ENCODE measurements at places on chromosomes 5 and 9.

DNA sequence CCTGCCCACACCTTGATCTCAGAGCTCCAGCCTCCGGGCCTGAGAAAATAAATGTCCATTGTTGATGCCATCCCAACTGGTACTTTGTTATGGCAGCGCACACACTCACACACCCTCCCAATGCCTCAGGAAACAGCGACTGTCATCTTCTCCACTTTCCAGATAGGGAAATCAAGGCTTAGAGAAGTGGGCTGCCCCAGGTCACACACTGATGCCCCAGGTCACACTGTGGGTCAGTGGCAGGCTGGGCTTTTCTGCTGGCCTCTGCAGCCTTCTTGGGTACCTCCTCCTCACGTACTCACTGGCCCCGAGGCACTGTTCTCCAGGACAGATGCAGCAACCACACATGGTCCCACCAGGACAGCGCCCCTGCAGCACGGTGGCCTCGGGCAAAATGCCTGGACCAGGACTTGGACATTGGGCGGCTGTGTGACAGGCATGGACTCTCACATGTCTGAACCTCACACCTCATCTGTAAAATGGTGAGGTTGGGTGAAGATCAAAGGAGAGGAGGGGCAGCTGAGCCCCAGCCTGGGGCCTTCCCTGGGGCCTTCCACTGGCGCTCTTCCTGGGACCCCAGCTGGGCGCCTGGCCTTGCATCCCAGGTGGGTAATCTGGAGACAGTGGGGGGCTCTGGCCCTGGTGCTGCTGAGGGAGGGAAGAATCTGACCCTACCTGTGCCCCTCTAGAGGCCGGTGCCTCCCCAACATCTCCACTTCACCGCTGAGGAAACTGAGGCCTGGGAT lies 156.0 kb downstream of the COL23A1 start:
- DNase-seq: no peak

DNA sequence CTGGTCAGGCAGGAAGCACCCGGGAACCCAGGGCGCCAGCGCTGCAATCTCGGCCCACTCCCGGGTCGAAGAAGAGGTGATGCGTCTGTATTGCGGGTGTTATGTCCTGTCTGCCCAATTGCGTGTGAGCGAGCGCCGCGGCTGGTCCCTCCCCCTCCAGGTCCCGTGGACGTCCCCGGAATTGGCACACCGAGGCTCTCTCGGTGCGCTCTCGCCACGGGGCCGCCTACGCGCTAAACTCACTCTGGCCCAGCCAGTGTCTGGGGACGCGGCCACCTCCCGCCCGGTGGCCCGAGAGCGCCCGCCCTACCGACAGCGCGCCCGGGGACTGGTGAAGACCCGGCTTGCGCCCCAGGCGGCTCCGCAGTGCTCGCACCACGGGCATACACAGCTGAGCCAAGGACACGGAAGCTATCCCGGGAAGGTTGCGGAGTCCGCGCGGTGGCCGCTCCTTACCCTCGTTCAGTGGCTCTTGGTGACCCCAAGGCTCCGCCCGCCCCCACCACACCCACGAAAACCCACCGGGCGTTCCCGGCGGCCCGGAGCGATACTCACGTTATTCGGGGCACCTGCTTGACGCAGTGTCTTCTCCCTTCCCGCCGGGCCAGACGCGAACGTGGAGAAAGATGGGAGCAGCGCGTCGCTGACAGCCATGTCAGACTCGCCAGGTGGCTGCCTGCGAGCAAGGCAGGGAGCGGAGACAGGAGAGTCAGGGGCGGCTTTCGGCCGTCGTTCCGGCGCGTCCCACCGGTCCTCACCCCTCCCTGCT lies 1.0 kb downstream of the KLF4 start:
- DNase-seq: no peak

DNA sequence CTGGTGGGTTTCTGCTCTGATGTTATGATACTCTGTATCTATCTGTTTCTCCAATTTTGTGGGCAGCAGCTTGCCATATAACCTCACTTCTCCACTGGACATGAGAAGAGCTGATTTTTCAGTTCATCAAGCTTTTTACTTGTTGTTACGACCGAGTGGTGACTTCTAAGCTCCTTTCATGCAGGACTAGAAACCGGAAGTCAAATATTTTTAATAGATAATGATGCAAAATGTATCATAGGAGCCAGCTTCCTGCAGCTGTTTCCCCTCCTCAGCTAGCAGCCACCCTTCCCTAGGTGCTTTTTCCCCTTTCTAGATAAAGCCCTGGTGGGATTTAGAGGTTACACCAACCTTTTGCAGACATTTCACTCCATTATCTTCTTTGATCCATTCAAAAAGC lies 17.0 kb upstream of the ADAM19 start:
- no peak for DNase-seq

DNA sequence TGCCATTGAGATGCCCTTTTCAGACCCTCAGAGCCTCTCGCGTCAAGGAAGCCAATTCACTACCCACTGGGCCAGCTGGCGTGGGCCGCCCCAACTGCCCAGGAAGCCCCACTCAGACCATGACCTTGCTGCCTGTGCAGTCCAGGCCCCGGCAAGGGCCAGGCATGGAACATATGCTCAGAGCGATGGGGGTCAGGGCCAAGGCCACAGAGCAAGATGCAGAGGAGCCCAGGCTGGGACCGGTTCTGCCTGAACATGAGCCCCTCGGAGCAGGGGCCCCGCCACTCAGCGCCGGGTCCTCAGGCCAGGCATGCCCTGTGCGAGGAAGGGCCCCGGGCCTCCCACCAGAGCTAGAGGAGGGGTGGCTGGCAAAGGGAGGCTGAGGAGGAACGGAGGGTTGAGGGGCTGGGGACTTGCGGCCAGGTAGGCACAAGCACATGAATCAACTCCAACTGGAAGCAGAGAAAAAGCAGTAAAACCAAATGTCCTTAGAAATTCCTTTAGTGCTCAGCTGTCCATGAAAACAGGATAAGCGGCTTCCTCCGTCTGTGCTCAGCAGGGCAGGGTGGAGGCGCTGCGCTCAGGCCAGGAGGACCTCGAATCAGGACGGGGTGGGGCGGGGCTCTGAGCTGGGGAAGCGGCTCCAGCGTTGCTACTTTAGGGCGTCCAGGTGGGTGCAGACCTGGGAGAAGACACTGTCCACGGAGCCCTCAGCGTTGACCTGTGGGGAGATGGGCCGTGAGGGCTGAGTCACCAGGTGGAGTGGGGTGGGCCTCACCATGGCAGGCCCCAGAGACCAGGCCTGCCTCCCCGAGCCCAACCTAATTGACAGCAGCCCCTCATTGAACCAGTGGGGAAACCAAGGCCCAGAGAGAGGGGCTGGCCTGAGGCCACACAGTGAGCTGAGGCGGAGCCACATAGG lies 9.9 kb downstream of the AK1 start:
- DNase-seq: no peak

DNA sequence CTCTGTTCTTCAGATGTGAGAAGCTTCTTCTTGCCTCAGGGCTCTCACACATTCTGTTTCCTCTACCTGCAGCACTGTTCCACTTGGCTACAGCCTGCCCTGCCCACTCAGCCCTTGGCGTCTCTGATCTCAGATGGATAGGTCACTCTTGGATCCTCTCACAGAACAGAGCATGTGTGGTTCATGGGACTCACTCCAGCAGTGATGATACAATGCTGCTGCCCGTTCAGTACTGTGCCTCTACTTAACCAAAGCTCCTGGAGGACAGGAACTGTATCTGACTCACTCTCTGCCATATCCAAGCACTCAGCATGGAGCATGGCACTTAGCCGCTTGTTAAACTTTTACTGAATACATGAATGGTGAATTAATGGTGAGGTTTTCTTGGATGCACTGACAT lies 3.4 kb upstream of the SPINK4 start:
- no peak for DNase-seq

- no peak for DNase-seq
Measured at GRCh38 chr5:180642181-180642775, 7.1 kb downstream of the FLT4 start.

GRCh38 chr9:121026260-121026691 lies 23.8 kb downstream of the C5 start:
- no peak for DNase-seq

DNA sequence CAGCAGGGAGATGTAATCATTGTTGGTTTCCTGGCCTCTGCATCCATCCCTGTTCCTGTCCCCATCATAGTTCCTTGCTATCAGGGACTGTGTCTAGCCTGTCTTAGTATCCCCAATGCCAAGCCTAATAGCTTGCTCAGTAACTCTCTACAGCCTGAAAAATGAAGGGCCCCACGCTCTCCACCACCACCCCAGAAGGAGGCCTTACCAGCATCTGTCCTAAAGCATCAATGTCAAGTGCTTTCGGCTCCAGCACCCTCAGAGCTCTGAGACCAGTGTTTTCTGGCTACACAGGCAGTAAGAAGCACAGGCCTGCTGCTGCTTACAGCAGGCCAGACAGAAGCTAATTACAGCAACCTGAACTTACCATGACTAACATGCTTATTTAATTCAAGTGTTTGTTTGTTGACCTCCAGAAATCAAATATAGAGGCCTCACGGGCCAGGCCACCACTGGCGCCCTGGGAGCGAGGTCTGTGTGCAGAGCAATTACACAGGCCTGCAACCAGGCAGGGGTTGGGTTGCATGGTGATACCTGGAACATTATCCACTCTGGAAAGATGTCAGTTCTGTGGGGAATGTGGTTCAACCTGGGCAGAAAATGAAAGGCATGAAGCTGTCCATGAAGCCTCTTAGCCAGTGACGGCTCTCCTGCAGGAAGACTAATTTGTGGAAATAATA lies 124.3 kb downstream of the SLC1A3 start:
- DNase-seq: no peak

DNA sequence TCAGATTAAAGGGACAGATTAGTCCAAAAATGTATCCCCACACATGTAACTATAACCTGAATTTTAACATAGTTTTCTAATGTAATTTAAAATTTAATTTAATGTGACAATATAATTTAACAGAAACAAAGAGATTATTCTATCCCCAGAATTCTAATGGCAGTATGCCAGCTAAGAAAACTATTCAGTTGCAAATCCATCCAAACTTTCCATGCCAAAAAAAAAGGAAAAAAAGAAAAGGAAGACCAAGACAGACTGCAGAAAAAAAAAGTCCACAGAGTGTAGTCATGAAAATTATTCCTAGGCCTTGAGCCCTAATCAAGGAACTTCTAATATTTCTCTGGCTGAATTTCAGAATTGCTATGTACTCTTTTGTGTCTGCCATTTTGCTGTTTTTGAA lies 217.6 kb downstream of the CDH18 start:
- DNase-seq: no peak

- DNase-seq: no peak
Measured at GRCh38 chr5:144125163-144125726, 45.2 kb downstream of the YIPF5 start.

GRCh38 chr9:123107639-123108285 lies 74.3 kb downstream of the GPR21 start:
- no peak for DNase-seq

- no peak for DNase-seq
Measured at GRCh38 chr5:120088412-120088811, 375.7 kb upstream of the PRR16 start.

GRCh38 chr5:131109540-131110255 lies 55.4 kb downstream of the HINT1 start:
- no peak for DNase-seq

DNA sequence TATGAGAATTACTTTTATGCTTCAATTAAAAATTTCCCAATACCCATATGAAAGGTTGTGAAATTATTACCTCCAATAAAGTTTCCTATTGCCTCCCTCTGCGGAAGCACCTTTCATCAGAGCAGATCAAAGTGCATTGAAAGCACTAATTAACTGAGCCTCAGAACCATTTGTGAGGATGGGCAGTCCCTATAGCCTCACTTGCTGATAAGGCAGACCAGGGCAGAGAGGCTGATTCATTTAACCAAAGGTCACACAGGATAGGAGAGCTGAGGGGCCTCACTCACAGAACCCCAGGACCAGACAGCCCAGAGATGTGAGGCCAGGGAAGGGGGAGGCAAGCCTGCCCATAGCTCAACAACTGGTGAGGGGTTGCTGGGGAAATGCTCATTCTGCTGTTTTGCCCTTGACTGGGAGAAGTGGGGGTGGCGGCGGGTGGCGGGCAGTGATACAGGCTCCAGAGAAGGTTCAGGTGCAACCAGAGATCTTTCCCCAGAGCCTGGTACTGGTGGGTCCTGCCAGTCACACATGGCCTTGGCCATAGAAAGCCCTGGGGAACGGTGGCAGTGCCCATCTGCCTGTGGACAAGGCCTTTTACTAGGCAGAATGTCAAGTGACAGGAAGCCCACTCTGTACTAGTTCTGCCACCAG lies 57.9 kb downstream of the MACROH2A1 start:
- DNase-seq: no peak
